ENCODE measurements at places on chromosomes 11 and 22. TPM values are rescaled to one million over a fixed set of nuclear protein-coding genes. Genes with fewer than 3 reads are reported as not detected.

DNA sequence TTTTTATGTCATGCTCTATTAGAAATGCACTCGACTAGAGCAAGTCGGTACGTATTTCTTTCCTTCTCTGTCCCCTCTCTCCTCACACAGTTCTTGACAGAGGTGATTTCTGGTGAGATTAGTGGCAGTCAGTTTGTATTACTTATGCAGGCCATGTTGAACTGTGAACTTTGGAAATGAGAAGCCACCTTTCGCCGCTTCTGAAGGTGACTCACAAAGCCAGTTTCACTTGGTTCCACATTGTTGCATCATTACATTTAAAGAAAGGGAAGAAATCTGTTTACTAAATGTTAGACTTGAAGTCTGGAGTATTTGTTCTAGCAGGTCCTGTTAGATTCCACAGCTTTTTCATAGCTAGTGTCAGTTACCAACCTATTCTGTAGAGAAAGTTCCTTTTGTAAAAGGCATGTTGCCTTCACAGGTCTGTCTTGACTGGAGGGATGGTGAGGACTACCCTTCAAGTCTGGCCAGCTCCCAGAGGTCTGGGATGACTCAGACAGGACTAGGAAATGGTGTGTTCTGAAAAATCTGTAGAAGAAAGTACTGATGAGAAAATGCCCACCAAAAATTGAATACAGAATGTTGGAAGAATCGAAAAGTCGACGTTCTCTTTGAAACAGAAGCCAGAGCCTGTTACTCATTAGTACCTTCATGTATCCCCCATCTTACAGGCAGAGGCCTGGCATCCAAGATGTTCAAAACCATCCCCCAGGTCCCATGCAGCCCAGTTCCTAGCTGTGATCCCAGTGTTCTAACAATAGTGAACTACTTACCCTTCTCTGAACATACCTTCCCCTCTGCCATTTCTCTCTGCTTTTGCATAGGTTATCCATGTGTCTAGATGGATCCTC lies 181.4 kb downstream of the DBX1 start:
- DNase-seq: no peak

- DNase-seq: no peak
Observed at GRCh38 chr11:16321148-16321547, 35.2 kb downstream of the SOX6 start.

GRCh38 chr11:74248469-74248868 lies 63.0 kb downstream of the P4HA3 start:
- no peak for DNase-seq

GRCh38 chr22:22835771-22836291 lies 51.8 kb upstream of the IGLL5 start:
- no peak for DNase-seq

DNA sequence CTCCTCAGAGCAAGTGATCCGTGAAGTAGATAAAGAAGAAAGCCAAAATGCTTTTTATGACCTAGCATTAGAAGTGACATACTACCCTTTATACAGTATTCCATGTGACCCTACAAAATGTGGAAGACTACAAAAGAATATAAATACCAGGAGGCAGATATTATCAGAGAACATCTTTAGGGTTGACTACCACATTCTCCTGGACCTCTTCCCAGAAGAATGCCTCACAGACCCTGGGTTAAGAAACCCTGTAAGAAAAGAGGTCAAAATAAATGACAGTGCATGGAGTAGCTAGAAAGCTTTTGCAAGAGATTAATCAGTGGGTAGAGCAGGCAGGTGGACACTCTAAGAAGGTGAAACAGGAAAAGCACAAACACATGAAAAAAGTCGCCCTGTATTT lies 69.2 kb downstream of the FANCF start:
- no peak for DNase-seq

GRCh38 chr11:61685617-61685967 lies 5.4 kb downstream of the DAGLA start:
- no peak for DNase-seq

GRCh38 chr22:36510966-36511881 lies 4.4 kb upstream of the FOXRED2 start:
- DNase-seq: peak; percentile 51

- DNase-seq: no peak
Observed at GRCh38 chr11:92297567-92298553, 73.2 kb downstream of the FAT3 start.

DNA sequence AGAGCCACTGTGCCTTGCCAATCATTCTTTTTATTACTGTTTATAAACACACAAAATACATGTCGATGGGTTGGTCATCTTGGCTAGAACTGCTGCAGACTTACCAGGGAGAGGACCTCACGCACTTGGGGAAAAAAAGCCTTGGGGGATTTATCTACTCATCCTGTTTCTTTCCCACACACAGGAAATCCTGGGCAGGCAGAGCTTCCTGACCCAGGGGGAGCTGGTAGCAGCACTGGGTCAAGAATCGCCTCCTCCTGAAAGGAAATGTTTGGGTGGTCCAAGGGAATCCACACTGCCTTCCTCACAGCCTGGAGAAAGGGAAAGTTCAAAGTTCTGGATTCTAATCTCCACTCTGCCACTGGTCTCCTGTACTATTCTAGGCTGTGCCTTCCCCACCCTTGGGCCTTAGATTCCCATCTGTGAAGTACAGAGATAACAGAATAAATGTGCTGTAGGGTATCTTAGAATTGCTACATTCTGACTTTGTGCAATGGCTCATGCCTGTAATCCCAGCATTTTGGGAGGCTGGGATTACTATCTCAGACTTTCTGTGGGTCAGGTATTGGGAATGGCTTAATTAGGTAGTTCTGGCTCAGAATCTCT lies 31.2 kb upstream of the SMTN start:
- no peak for DNase-seq

- no peak for DNase-seq
Observed at GRCh38 chr11:86156397-86156955, 87.6 kb upstream of the PICALM start.

- DNase-seq: no peak
Observed at GRCh38 chr11:45454917-45455401, 168.8 kb upstream of the SYT13 start.

DNA sequence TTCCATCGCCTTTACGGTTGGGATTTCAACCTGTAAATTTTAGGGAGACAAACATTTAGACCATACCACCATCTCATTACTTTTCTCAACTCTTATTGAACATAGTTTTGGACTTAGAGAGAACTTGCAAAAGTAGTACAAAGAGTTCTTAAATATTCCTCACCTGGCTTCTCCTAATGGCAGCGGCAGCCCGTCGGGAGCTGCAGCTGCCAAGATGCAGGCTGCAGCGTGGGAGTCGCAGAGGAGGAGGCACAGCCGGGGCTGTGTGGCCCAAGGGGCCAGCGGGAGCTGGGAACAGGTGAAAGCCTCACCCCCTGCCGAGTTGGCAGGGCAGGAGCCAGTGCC lies 23.1 kb upstream of the RNASEH2C start:
- DNase-seq: no peak

DNA sequence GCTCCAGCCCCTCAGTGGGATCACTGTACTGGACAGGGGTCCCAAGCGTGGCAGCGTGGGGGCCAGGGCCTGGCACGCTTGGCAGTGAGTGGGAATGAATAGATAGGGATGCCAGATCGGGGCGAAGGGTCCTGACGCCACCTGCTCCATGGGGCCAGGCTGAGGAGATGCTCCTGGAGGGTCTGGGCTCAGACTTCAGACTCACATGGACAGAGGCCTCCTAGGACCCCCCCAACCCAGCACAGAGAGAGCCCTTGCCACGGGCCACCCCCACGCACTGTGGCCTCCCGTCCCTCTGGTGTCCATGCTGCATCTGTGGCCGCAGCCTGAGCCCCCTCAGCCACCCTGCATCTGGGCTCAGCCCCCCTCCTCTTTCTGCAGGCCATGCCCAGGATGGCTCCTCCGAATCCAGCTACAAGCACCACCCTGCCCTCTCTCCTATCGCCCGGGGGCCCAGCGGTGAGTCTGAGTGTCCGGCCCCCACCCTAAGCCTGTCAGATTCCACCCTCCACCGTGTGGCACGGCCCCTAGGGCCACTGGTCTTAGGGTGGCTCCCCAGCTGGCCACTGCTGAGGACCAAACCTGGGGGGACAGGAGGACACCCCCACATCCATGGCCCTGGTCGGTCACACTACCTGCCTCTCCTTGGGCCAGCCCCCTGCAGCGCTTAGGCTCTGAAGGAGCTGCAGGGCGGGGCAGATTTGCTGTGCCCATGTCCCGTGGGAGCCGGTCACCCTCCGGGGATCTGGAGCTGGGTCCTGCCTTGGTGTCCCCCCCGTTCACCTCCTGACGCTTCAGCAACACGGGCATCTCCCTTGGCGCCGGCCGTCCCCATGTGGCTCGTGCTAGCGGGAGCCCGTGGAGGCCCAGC lies 2.7 kb downstream of the MUC5AC start:
- no peak for DNase-seq

GRCh38 chr11:72815110-72815618 lies 953 bp downstream of the ATG16L2 start:
- no peak for DNase-seq

DNA sequence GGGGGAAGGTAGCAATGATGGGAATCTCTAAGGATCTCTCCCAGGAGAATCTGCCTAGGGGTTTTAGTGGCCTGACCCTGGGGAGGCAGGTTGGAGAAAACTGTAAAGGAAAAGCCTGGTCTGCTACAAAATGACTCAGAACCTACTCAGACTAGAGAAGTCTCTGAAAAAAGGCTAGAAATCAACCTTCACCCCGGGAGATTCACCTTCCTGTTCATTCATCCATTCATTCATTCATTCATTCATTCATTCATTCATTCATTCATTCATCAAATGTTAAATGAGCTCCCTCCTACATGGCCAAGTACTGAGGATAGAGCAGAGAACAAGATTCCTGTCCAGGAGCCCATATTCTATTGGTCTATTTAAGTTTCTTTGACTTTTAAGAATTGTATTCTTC lies 8.9 kb upstream of the ANKK1 start:
- DNase-seq: no peak

GRCh38 chr11:133710241-133710640 lies 135.1 kb downstream of the SPATA19 start:
- DNase-seq: no peak

DNA sequence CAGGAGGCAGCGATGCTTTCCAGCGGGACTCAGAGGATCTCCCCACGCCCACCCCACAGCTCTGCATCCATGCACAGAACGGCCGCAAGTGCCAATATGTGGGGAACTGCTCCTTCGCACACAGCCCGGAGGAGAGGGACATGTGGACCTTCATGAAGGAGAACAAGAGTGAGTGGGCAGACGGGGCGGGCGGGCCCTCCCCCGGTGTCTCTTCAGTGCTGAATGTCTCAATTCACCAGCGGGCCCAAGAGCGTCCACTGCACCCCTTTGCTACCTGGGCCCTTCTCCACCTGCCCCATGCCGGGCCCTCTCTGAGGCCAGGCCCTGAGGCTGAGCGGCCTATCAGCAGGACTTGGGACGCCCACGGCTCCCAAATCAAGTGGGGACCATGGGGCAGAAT lies 25.8 kb upstream of the TEF start:
- DNase-seq: no peak

DNA sequence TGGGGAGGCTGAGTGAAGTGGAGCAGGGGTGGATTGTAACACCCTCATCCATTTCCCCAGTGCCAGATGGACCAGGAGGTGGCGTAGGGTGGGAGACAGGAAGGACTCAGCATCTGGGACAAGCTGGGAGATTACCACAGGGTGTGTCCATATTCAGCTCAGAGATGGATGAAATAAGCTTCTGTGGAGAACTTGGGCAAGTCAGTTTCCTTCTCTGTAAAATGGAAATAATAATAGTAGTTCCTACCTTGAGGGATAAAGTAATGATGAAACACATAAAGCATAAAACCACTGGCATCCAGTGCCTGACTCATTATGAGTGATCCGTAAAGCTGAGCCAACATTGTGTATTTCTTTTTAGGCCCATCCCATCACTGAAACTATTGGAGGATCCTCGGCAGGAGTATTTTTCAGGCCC lies 607 bp upstream of the ROBO4 start:
- no peak for DNase-seq

DNA sequence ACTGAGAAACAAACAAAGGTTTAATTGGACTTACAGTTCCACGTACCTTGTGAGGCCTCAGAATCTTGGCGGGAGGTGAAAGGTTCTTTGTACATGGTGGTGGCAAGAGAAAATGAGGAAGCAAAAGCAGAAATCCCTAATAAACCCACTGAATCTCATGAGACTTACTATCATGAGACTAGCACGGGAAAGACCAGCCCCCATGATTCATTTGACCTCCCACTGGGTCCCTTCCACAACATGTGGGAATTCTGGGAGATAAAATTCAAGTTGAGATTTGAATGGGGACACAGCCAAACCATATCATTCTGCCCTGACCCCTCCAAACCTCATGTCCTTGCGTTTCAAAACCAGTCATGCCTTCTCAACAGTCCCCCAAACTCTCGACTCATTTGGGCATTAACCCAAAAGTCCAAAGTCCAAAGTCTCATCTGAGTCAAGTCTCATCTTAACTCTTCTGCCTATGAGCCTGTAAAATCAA lies 617.4 kb downstream of the CNTN5 start:
- DNase-seq: no peak

GRCh38 chr11:81092522-81092921 lies 1641.1 kb downstream of the FAM181B start:
- no peak for DNase-seq

DNA sequence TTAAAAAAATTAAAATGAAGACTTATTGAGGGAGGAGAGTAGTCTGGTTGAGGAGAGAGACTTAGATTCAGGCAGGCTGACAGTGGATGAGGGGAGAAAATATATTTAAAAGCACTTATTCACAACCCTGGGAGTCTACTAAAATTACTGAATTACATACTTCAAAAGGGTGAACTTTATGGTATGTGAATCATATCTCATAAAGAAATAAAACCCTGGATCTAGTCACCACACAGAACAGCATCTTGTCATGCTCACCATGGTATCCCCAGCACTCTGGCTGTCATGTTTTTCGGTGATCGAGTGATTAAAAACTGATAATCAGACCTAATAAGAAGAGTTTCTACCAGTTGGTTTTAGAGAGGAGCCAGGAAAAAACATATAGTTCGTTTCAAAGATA lies 11.0 kb downstream of the TEAD1 start:
- DNase-seq: no peak

GRCh38 chr22:30038219-30038618 lies 42.0 kb upstream of the HORMAD2 start:
- peak; percentile 68 for DNase-seq

PANX2 gene
- total RNA-seq: 0.33 TPM

MYRF gene
- total RNA-seq: 47.5 TPM

ASCL3 gene
- total RNA-seq: not detected

CRYBA4 gene
- not detected for total RNA-seq

DKK3 gene
- 14.5 TPM for total RNA-seq

CARD18 gene
- not detected for total RNA-seq

APOA5 gene
- not detected for total RNA-seq

SESN3 gene
- 9.6 TPM for total RNA-seq

MYOD1 gene
- not detected for total RNA-seq

PRR5L gene
- total RNA-seq: 2.6 TPM

SLC29A2 gene
- 5.4 TPM for total RNA-seq

LARGE1 gene
- 21.1 TPM for total RNA-seq

Measured in body of pancreas (tissue), 4 donors.